CD4-positive, alpha-beta memory T cell (primary cell): ENCODE measurements at places on chromosomes 7 and 10.

- DNase-seq: no peak
Observed at GRCh38 chr7:4244041-4244440, 438.1 kb upstream of the FOXK1 start.

GRCh38 chr10:17122726-17123661 is 6.6 kb downstream of the CUBN start:
- no peak for DNase-seq

DNA sequence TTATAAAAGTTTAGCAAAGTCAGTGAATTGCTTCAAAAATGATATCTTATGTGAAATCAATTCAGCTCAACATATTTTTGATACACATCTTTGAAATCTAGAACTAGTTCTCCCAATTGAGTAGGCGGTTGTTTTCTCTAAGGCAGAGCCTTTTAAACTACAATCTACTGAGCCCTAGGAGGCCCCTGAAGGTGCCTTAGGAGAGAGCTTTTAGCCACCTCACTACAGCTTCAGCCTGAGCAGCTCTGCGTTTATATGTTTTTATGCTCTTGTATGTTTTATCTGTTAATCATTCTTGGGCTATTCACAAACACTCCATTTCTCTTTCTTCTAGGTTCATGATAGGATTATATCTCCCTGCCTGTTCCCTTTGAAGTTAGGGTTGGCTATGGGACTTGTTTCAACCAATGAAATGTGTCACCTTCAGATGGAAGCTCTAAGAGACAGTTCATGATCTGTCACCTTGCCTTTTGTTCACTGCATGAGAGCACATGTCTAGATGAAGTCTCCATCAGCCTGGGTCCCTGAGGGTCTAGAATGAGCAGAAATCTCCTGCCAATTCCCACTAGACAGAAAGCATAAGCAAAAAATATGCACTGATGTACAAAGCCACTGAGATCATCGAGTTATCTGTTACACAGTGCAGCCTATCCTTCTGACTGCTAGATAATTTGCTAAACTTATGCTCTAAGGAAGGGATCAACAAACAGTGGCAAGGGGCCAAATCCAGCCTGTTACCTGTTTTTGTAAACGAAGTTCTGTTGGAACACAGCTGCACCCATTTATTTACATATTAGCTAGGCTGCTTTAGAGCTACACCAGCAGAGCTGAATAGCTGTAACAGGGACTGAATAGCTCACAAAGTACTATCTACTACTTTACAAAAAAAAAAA is 128.5 kb upstream of the CDK1 start:
- DNase-seq: no peak

DNA sequence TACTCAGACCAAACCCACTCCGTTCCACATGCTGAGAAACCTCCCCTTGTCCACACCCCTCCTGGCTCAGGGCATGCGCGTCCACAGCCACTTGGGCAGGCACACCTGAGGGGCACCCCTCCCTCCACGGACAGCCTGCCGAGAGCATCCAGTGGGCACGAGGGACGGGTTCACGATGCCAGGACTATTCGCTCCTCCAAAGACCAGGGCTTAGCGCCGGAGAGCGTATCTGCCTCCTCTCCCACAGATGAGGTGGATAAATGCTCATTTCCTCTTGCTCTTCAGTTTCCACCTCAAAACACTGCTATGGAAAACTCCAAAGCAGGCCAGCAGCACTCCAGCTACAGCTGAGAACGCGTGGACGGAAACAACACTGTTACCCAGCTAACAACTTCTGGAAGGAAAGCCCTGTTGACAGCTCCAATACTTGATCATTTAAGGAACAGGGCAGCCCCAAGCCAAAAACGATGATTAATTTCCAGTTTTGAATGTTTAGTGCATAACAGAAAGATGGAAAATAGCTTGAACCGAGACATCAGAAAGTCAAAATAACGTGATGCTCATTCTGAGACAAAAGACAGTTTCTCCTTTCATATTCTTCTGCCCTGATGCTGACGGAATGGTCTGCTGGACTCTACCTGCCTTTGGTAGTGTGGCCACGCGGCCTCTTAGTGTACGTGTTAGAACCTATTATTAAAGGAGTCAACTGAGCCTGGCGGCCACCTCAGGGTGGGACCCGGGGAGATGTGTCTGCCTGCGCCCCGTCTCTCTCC is 204.7 kb downstream of the DNAJB6 start:
- DNase-seq: no peak

GRCh38 chr7:107939573-107940489 is 48.8 kb downstream of the DLD start:
- DNase-seq: no peak

DNA sequence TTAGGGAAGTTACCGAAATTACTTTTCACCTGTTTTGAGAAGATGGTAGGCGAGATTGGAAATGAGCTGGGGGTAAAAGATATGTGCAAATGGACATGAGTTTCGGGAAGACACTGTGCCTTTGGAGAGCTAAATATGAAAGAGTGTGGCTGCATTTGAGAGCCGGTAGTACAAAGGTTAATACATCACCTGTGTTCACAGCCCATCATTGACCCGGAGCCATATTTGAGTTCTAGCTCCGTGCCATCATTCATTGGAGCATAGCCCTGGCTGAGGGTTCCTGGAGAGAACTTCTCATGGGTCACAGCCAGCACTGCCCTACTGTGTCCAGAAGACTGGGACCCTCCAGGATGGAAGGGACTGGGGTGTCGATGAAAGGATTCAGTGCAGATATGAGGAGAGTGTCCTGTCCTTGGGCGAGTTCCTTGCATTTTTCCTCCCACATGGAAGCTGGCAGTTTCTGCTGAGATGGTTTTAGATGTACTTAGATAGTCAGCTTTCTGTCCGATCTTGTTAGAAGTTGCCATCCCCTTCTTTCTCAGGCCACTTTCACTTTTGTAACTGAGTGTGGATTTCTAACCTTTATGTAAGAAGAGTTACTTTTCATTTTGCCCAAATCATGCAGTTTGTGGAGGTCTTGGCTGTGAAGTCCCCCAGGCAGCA is 138.8 kb downstream of the JCAD start:
- no peak for DNase-seq

DNA sequence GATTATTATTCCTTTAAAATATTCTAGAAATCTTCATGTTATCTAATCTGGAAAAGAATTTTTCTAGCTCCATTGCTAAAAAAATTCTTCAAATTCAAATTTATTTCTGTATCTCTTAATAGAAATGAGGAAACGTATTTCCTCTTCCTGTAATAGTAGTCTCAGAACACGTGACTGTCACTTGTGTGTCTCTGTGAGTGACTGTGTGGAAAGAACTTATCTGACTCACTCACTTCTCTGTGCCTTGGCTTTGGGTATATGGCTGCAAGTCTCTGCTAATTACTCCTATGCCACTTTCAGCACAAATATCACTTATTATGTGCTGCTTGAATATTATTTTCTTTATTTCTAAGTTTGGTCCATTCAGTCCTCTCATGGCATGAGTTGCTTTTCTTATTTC is 132.7 kb downstream of the CNTNAP2 start:
- no peak for DNase-seq

DNA sequence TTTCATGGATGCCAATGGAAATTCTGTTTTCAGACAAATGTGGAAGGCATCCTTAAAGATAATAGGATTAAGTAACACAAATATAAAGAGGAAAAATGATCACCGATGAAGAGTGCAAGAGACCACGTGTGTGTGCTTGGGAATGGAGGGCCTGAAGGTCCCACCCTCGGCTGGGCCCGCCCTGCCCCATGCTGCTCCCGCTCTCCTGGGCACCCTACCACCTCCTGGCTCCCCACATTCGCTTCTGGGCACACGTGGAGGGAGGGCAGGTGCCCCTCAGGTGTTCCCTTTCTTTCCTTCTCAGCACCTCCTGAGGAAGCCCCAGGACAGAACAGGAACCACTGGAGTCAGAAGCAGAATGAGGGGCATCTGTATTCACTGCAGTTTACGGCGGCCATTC is 367.6 kb downstream of the DNAJB6 start:
- no peak for DNase-seq

DNA sequence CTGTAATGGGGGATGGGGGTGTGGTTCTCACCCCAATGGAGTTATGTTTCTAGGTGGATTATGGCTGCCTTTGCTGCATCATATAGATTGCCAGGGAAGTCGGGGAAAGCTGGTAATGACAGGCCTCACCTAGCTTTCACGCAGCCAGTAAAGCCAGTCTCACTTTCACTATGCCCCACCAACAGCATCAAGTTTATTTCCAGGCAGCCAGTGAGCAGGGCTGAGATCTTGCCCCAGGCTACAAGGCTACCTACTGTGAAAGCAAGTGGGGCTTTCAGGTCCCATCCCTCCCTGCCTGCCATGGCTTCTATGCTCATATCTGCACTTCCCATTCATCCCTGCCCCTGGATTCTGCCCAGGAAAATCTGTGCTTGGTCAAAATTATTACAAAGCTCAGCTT is 61.7 kb upstream of the NXPH1 start:
- DNase-seq: no peak
